ENCODE measurements at places on chromosomes 2 and 18.

- no peak for DNase-seq
Observed at GRCh38 chr2:237488295-237488694, 1.2 kb downstream of the MLPH start.

- DNase-seq, result no peak
Observed at GRCh38 chr2:42450136-42450535, 43.6 kb downstream of the KCNG3 start.

GRCh38 chr2:71630454-71631328 is 177.3 kb downstream of the DYSF start:
- no peak for DNase-seq

DNA sequence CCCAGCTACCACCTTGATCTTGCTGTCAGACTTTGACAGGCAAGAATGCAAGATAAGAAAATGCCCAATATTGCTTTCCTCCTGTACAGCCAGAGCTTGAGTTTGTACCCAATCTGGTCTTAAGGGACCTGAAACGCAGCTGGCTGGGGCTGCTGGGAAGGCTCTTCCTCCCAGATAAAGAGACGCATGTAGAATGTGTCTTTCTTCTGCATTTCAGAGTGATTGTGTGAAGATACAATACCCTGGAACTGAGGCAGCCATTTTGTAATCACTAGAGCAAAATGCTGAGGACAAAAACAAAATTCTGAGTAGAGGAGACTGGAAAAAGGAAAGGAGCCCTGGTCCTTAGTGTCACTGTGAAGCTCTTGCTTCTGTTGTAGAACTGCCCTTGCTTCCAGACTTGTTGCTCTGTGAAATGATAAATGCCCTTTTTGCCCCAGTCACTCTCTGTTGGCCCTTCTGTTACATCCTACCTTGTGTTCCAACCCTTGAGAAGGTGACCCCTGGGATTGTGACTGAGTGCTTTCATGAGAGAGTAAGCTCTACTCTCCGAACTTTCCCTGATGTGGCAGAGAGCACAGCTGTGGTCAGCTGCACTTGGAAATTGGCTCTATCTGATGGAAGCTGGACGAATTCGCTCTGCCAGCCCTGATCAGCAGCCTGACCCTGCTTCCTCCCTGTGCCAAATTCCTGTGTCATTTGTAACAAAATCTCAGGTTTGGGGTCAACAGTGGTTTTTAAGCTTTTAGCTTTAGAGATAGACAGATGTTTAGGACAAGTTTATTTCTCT is 137.4 kb upstream of the RBMS1 start:
- no peak for DNase-seq

GRCh38 chr2:170695521-170696410 is 19.4 kb upstream of the SP5 start:
- DNase-seq, result peak; percentile 8

DNA sequence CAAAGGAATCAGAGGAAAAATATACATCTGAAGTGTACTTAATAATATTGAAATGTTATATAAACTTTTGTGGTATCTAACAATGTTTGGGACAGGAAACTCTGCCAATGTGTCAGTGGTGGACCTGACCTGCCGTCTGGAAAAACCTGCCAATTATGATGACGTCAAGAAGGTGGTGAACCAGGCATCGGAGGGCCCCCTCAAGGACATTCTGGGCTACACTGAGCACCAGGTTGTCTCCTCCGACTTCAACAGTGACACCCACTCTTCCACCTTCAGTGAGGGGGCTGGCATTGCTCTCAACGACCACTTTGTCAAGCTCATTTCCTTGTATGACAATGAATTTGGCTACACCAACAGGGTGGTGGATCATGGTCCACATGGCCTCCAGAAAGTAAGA is 32.6 kb downstream of the CALCRL start:
- DNase-seq, result no peak

DNA sequence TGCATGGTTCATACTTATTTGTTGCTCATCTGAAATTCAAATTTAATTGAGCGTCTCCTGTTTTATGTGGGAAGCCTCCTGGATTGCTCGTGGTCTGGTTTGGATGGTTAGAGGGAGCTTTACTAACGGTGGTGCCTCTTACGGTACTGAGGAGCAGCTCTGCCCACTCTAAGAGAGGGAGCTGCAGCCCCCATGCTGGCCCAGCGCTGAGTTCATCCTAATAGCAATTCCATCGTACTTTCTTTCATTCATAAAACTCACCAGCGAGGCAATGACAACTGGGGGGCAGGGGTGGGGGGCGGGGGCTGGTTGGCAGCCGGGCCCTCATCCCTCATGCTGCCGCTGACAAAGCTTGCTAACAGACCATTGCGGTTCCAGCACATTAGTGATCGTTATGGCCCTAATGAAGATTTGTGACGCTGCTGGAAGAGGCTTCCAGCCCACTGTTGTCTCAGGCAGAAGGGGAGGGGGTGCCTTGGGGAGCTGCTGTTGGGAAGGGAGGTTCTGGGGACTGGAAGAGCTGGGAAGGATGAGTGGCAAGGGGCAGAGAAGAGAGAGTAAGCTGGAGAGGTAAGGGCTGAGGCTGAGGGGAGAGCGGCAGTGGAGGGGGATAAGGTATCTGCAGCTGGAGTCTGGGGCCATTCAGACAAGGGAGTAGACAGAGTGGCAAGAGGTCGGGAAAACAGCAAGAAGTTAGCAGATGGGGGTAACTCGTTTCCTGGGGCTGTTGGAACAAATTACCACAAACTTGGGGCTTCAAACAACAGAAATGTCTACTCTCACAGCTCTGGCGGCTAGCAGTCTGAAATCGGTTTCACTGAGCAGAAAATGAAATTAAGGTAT is 238.1 kb downstream of the LPIN1 start:
- DNase-seq, result no peak

DNA sequence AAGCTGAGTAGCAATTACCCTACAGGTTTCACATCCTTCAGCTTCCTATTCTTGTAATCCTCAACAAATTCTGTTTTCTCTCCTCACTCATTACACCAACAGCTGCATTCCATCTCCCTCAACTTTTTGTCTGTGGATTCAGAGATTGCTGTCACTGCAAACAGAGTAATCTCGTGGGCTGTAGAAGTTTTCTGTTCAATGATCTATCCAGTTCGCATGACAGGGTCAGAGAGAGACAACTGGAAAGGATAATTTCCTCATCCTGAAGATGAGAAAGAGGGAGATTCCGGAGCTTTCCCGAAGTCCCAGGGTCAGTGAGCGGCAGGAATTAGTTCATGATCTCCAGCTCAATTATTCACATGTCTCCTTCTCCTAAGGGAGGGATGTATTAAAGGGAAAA is 75.7 kb downstream of the MYO5B start:
- DNase-seq, result no peak

DNA sequence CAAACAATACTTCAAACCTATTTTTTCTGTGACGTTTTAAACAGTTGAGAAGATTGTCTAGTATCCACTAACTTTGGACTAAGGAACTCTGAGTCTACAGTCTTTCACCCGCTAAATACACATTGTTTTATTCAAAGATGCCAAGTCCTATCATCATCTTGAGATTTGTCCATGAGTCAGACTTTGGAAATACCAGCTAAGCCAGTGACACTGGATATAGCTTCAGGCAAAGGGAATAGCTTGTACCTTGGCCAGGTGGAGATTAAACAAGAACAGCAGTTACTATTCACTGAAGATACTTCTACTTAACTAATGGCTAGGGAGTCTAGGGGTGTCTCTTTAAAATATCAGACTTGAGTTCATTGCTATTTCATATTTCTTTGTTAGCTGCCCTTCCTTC is 137.5 kb downstream of the COMMD1 start:
- no peak for DNase-seq

DNA sequence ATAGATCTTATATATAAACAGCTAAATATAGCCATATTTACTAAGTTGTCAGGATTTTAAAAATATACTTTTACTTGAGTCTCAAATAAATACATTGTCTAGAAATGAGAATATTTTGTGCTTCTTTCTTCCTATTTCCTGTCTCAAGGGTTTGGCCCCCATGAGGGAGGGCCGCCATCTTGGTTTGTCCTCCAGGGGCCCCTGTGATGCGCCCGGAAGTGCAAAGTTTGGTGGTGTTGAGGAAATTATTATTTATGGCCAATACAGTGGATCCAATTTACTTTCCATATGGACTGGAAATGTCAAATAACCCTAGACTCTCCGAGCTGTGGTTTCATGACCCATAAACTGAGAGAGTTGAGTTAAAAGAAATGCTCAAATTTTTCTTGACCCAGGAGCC is 104.7 kb upstream of the OTOS start:
- DNase-seq, result no peak

- DNase-seq, result no peak
Observed at GRCh38 chr2:142586693-142587580, 290.5 kb upstream of the KYNU start.

DNA sequence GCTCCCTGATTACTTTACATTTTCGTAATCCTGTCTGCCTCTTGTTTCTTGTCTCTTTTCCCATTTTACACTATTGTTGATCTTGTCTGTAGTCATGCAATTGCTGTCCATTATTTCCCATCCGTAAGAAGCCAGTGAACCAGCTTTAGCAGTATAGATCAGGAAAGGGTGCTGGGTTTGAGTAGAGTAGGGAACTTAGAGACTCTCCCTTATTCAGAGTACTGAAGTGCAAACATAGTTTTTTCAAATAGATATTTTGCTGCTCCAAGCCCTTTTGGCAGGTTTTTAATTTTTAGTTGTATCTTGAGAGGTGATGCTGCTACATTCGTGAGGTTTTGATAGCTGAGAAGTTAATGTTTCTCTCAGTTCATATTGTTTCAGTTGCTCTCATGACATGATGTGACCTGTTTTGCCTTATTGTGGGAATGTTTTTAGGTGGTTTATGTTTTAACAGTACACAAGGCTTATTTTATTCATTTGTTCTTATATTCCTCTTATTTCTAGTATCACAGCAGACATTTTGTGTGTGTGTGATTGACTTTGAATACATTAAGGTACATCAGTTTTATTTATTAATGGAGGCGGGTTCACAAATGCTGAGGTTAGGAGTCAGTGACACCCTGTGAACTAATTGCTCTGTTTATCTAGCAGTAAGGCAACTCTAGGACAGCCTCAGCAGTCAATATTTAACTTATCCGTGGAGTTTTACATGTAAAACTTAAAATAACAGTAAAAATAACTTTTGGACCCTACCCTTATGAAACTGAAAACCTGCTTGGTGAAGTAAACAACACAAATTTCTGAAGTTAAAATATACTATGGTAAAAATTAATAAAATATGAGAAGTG is 118.4 kb downstream of the ZNF407 start:
- DNase-seq, result no peak

- DNase-seq, result peak; percentile 18
Observed at GRCh38 chr2:210072922-210073509, 70.6 kb downstream of the RPE start.

- DNase-seq, result no peak
Observed at GRCh38 chr18:46601141-46601805, 55.7 kb downstream of the LOXHD1 start.

DNA sequence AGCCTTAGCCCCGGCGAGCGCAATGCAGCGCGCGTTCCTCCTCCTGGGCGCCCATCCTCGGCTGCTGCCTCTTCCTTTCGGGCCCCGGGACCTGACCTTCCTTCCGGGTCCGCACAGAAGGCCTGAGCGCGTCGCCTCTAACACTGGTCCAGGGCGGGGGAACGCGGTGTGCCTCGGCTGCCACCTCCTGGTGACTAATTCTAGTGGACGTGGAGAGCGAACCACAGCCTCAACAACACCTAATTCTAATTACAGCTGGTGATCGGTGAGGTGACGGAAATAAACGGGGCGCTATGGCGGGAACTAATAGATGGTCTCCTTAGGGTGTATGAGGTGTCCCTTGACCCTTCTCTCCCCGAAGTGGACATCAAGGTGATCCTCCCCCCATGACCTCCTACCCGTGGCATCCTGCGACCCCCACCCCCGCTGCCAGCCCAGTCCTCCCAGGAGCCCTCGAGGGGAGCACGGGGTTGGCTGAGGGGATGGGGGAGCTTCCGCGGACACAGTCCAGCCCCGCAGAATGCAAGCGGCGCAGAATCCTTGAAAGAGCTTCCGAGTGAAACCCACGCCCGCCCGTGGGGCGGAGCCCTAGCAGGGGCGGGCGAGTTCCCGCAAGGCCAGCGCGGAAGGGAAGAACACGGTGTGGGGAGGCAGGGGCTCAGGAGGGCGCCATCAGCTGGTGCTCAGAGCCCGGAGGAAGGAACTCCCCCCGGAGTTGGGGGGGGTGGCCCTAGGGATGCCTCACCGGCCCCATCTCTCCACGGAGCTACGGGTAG is 12.8 kb upstream of the HMSD start:
- DNase-seq, result no peak

DNA sequence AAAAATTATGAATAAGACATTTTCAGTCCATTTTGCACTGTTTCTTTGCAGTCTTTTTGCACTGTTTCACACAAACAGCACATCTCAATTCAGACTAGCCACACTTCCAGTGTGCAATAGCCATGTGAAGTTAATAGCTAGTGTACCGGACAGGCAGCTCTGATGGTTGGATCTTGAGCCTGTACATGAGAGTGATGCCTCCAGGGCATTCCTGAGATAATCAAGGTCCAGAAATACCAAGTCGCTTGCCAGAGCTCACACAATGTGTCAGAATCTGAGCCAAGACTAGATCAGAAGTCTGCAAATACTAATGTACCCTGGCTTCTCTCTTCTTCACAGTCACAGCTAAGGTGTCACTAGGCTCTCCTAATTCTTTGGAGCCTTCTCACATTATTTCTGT is 180.2 kb downstream of the OSR1 start:
- DNase-seq, result no peak

- no peak for DNase-seq
Observed at GRCh38 chr2:69238449-69239031, 148.5 kb downstream of the GFPT1 start.

DNA sequence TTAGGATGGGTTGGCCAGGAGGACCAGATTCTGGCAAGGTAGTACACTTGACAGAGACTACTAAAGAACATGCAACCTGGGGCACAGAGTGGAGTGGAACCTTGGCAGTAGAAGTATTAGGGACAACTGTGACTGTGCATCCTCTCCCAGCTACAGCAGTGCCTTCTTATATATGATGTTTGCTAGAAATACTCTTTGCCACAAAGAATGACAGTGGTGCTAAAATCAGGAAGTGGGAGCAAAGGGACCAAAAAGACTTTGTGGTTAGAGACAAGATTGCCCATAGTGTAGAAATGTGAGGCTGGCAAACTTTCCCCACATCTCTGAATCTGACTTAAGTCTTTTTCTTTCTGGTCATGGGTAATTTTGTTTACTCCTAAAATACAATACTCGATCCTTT is 9.4 kb upstream of the SLC38A11 start:
- DNase-seq, result no peak

DNA sequence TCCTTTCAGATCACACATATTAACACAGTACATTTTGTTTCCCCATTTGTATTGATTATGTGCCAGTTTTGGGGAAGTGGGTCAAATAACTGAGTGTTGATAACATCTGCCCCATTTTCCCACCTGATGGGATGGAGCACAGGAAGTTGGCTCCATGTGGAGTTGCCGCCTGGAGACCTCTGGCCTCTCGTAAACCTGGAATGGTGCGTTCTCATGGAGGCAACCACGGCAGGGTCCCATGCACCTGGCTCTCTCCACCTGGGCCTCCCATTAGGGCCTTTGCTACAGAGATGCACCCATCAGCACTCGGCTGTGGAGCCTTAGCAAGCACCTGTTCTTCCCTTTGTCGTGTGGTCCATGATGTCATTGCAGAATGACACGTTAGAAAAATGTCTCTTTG is 130.6 kb downstream of the MBP start:
- DNase-seq, result no peak

- no peak for DNase-seq
Observed at GRCh38 chr2:74078466-74078865, 69.2 kb downstream of the BOLA3 start.

Data from skeletal muscle cell (primary cell).